BE2C (cell line): ENCODE measurements at places on chromosomes 1 and 21.

GRCh38 chr1:42845866-42846256 lies 552 bp upstream of the ZNF691 start:
- no peak for DNase-seq

DNA sequence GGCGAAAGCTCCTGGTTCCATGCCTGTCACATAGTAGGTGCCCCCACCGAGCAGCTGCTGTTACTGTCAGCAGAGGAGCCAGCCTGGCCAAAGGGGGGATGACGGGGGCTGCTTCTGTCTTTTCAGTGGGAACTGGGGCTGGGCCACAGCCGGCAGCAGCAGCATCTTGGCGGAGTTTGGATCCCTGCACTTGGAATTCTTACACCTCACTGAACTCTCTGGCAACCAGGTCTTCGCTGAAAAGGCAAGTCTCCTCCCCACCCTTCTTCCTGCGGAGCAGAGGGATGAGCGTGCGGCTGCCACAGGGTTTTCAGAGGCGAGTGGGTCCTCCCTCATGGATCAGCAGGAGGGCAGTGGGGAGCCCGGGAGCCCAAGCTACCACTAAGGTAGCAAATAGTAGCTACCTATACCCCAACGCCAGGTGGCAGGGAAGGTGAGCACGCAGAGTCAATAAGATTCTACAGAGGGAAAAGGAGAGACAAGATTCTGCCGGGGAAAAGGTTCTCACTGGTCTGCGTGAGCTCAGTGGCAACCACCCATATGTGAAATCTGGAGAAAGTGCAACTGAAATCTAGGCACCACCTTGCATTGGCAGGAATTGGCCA lies 41.4 kb upstream of the SELENON start:
- no peak for DNase-seq

- DNase-seq, result peak; percentile 5
Measured at GRCh38 chr1:228285661-228286504, 78.0 kb downstream of the OBSCN start.

GRCh38 chr21:38925923-38926322 lies 120.2 kb downstream of the ETS2 start:
- DNase-seq, result no peak

- no peak for DNase-seq
Measured at GRCh38 chr1:248860007-248860406, 1.1 kb upstream of the ZNF692 start.

- no peak for DNase-seq
Measured at GRCh38 chr1:54009406-54009805, 8.6 kb downstream of the LDLRAD1 start.

DNA sequence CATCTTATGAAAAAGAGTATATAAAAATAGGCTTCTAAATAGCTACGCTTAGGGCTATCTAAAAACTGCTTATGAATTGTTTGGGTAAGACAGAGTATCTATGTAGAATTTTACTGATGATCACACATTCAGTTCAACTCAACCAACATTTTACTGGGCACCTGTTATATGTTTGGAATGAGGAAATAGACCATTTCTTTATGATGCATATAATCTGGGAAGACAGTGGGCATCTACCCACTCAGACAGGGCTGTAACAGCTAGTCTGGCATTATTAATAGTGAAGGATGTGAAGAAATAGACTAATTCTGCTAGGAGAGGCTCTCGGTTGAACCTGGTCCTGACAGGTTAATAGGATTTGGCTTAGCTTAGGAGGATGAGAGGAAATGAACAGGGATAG lies 56.9 kb downstream of the TIAM1 start:
- DNase-seq, result no peak

DNA sequence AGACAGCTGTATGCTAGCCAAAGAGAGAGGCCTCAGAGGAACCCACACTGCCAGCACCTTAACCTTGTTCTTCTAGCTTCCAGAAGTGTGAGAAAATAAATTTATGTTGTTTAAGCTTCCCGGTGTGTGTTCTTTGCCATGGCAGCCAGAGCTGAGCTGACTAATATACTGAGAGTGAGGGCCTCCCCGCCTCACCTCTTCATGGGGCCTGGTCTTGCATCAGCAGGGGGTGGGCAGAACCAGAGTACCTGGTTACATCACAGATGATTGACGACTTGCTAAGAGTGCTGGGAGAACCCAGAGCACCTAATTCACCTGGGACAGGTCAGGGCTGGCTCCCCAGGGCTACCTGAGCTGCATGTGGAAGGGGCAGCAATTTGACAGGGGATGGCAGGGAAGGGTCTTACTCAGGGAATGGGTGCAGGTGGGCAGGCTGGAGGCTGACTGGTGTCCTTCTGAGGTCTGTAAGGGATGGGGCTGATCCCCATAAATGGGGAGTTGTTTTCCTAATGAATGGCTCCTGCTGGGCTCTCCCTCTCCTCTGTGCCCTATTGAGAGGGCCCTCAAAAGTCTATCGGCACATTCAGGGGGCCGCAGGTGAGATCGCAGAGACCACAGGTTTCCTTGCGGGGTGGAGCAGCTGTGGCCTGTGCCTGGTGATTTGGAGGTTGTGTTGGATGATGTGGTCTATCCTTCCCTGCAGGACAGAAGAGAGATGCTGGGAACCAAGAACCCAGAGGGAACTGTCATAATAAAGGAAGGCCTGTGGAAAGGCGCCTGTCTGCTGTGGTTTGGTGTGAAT lies 60.6 kb upstream of the ETV3 start:
- no peak for DNase-seq

DNA sequence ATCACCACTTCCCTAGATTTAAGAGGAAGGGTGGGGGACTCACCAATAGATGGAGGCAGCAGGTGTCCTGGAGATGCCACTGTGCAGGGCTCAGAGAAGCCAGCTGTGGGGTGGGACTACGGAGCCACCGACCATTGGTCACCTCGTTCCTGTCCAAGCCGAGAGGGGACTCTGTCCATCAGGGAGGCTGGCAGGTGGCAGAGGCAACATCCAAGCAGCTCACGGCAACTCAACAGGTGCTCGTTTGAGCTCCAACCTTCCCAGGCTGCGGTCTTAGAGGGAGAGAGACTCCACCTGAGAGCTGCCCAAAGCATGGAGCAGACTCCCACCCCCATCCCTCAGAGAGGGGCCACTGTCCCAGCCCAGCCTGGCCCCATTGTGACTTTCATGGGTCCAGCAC lies 71.4 kb downstream of the IGSF21 start:
- no peak for DNase-seq

- no peak for DNase-seq
Measured at GRCh38 chr1:76770979-76771378, 96.3 kb upstream of the ST6GALNAC5 start.

DNA sequence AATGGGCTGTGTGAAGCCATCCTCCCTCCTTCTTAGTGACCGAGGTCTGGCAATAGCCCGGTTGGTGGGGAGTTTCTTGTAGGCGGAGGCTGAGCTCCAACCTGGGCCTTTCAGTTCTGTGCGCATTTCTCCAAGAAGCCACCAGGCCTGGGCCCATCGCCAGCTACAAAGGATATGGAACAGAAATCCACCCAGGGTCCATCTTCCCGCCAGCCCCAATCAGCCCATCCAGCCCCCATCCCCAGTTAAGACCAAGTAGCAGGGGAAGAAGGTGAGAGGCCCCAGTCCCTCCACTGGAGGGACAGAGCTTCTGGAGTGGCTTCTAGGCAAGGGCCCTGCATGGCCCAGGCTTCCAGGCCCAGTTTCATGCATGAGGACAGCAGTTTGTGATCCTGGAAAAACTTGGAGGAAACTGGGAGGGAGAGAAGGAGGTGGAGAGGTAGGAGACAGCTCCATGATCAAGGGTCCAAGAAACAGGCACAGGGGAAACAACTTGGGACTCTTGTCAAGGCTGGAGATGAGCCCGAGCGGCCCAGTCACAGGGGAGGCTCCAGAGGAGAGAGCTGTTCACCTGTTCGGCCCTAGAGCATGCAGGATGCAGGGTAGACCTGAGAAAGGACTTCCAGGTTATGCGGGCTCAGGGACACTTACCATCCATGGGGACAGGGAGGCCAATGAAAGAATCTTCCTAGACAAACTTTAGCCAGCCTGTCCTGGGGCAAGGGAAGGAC lies 261.2 kb downstream of the PTPRU start:
- no peak for DNase-seq

- no peak for DNase-seq
Measured at GRCh38 chr1:21865943-21866706, 54.1 kb downstream of the LDLRAD2 start.

- no peak for DNase-seq
Measured at GRCh38 chr1:10471411-10472219, 714 bp downstream of the DFFA start.

DNA sequence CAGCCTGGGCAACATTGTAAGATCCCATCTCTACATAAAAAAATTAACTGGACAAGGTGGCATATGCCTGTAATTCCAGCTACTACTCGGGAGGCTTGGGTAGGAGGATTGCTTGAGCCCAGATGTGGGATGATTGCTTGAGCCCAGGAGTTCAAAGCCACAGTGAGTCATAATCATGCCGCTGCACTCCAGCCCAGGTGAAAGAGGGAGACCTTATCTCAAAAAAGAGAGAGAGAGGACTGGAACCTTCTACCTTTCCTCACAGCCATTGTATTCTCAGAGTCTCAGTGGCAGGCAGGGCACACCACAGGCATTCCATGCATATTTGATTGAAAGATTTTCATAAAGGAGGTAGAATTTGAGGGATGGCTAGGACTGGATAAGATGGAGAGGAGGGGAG lies 78.4 kb downstream of the KIF14 start:
- DNase-seq, result no peak

GRCh38 chr1:235679005-235679404 lies 29.4 kb upstream of the GNG4 start:
- DNase-seq, result no peak

DNA sequence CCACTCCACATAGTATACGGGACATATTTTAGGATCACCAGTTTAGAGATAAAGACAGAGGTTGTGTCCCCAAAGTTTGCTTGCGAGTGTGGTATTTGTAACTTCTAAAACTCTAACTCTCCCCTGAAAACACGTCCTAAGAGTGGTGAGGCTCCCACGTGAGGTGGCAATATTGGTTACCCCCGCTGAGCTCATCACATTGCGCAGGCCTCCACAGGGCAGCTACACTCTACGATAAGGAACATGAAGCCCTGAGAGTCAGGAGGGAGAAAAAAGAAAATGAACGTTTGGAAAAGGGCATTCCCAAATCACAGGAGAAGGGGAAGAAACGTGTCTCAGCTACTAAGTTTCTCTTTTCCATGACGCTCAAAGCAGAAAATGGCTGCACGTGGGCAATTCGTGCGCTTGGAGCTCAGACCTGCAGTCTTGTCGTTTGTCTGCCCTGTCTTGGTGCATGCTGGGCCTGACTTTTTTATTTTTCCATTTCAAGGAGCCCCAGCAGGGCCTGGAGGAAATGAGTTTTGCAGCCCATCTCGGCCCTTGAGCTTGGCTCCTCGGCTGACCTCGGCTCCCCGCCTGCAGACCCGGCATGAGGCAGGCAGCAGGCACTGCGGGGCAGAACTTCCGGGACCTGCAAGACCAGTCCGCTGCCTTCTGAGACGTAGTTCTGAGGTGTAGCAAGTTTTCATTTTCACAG lies 25.7 kb downstream of the ERG start:
- no peak for DNase-seq

DNA sequence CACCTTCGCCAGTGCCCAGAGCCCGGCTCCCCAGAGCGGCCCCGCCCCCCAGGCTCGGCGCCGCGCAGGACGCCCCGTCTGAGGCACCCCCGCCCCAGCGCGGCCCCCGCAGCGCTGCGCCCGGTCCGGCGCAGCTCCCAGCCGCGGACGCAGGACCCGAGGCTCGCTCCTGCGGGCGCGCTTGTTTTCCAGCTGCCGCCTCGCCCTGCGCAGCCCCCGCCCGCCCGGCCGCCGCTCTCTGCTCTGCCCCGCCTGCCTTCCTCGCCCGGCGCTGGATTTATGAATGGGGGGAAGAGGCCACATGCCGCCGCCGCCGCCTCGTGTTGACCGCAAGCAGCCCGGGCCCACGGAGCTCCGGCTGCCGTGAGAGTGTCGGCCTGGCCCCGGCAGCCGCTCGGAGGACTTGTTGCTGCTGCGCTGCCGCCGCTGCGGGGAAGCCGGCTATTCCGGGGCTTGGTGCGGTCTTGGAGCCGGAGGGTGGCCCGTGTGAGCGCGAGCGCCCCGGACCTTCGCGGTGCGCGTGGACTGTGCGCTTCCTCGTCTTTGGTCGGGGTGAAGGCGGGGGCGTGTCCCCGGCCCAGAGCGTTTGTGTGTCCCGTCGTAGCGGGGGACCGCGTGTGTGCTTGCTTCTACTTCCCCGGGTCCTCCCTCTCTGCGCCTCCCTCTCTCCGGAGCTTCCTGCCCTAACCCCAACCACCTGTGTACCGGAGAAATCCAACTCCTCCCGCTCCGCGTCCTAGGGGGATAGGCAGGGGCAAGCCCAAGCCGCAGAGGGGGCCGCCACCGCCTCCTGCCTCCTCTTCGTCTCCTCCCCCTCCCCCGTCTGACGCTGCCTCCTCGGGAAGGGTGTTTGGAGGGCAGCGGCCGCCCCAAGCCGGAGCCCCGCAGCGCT lies 736 bp downstream of the KCNC4 start:
- DNase-seq, result peak; percentile 60

DNA sequence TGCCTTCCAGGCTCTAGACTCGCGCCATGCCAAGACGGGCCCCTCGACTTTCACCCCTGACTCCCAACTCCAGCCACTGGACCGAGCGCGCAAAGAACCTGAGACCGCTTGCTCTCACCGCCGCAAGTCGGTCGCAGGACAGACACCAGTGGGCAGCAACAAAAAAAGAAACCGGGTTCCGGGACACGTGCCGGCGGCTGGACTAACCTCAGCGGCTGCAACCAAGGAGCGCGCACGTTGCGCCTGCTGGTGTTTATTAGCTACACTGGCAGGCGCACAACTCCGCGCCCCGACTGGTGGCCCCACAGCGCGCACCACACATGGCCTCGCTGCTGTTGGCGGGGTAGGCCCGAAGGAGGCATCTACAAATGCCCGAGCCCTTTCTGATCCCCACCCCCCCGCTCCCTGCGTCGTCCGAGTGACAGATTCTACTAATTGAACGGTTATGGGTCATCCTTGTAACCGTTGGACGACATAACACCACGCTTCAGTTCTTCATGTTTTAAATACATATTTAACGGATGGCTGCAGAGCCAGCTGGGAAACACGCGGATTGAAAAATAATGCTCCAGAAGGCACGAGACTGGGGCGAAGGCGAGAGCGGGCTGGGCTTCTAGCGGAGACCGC lies 2.0 kb upstream of the OLIG2 start:
- no peak for DNase-seq

DNA sequence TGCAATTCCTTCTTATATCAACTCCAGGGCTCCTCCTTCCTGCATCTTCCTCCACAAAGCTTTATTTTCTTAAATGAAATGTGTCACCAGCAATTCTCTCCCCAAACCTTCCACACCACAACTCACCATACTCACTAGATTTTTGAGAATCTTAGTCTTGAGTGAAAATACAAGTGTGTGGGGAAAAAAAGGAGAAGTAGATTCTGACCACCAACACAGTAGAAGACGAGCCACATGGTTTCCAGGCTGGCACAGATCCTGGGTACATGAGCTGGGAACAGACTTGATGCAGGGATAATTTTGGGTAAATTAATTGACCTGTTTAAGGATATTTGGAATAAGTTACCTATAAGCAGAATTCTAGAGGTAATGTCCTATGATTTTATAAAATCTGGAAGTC lies 72.8 kb upstream of the KCNJ15 start:
- no peak for DNase-seq

GRCh38 chr21:18622383-18622782 lies 218.8 kb upstream of the TMPRSS15 start:
- DNase-seq, result no peak

- DNase-seq, result no peak
Measured at GRCh38 chr1:14742181-14742980, 143.9 kb downstream of the KAZN start.
